Activated B cell treated with CpG ODN at 0.5 μM for 24 hours (primary cell): ENCODE measurements at places on chromosomes 4 and X.

- DNase-seq = no peak
These were observed 98.6 kb upstream of the LRPAP1 start for GRCh38 chr4:3630598-3631543.

DNA sequence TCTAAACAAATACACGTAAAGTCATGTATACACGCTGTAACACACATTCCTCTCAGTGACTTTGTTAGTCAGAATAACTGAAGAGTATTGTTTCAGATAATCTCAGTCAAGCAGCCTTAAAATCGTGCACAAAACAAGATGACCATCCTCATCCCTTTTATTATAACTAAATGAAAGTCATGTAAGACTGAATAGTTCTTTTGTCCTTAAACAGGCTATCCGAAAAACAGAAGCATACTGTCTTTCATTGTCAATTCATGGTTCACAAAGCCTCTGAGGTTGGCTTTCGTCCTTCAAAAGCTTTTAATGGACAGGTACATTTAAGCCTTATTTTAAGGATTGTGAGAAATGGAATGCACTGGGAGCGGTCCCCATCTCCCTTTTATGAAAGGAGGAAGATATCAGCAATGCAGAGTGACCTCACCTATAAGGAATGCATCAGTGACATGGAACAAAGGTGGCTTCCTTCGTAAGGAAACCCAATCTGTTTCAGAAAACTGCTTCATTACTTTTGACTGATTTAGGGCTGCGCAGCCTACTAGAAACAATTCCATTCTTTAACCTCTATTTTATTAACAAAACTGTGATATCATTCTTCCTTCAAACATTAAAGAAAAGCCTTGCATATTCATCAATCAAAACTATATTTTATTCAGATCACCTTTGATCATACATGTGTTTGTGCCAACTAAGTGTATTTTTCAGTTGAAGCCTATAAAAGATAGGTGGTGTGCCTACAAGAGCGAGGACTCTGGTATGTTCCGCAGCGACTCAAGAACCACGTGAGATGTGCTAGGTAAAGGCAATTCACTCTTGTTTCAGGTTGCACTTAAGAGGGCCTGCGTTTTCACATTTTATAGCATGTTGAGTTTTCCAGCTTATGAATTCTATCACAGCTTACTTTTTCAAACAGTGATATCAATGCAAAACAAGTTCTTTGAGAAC lies 19.2 kb downstream of the SH3RF1 start:
- no peak for DNase-seq

GRCh38 chr4:93761286-93761685 lies 67.3 kb upstream of the ATOH1 start:
- DNase-seq = no peak

DNA sequence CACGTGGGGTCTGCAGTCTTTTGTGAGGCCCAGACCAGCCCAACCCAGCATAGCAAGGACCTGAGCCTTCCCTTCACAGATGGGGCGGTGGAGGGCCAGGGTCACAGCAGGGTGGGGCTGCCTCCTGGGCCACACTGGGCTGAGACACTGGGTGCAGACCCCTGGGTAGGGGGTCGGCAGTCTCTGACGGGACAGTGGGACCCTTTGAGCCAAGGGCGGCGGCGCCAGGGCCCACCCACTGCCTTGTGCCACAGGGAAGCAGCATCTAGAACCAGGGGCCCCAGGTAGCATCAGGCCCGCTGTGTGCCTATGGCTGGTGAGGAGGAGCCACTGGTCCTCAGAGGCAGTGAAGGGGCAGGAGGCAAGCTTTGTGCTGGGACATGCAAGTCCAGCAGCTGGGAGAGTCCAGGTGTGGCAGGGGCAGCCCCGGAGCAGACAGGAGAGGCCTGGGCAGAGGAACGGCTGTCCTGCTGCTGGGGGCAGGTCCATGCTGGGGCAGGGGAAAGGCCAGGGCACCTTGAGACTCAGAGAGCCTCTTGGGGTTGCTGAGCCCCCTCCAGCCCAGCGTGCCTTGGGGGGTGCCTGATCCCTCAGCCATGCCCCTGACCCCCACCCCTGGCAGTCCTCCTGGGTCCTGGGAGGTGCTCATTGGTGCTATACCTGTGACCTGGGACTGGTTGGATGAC lies 131.3 kb upstream of the NKX1-1 start:
- DNase-seq = no peak

DNA sequence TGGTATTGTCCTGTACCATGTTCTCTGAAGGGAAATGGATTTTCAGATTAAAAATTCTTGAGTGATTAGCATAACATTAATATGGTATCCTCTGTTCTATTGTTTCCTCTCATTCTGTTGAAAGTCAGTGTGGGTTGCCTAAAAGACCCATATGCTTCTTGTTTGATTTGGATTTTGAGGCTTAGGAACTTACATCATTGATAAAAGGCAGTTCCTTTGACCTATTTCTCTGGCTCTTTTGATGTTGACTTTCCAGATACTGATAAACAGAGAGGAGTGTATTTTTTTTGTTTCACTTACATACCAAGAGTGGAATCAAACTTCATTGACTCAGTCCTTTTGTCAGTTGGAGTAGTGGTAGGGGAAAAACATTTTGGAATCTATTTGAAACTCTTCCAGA lies 32.8 kb downstream of the TMEM144 start:
- DNase-seq = no peak

DNA sequence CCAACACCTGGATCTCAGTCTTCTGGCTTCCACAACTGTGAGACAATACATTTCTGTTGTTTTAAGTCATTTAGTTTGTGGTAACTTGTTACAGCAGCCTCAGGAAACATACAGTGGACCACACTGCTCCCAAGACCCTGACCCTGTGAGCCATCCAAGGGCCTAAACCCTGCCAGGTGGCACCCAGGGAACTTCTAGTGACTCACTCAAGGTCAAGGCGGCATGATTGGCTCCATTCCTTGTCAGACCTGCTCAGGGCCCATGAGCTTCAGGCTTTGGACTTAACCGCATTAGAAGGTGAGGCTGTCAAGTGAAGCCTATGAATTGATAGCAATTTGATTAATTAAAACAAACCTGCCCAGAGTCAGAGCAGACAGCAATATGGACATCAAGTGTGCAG lies 165.7 kb upstream of the MAMLD1 start:
- DNase-seq = no peak

DNA sequence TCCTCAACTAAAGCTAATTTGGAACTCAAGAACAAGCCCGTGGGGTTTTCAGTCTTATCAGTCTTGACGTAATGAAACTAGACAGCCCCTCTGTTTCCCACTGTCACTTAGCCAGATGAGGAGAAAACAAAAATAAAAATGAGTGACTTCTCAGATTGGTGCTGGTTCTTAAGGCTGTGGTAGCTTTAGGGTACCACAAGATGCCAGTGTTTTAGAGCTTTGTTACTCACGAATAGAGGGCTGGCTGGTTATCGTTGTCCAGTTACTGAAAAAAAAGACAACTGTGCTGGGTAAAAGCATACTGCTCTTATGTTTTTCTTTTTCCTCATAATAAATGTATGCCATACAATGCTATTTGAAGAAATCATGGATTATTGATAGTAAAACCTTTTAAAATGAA lies 796.7 kb downstream of the RAPGEF2 start:
- DNase-seq = no peak

GRCh38 chrX:17839269-17839668 lies 21.8 kb downstream of the RAI2 start:
- no peak for DNase-seq

- DNase-seq = no peak
These were observed 33.4 kb upstream of the PHKA2 start for GRCh38 chrX:19017271-19017670.

GRCh38 chr4:17265653-17266052 lies 246.2 kb downstream of the QDPR start:
- DNase-seq = no peak

GRCh38 chr4:106149026-106149425 lies 167.0 kb downstream of the TBCK start:
- no peak for DNase-seq

GRCh38 chr4:134490863-134491262 lies 289.3 kb upstream of the PABPC4L start:
- no peak for DNase-seq

DNA sequence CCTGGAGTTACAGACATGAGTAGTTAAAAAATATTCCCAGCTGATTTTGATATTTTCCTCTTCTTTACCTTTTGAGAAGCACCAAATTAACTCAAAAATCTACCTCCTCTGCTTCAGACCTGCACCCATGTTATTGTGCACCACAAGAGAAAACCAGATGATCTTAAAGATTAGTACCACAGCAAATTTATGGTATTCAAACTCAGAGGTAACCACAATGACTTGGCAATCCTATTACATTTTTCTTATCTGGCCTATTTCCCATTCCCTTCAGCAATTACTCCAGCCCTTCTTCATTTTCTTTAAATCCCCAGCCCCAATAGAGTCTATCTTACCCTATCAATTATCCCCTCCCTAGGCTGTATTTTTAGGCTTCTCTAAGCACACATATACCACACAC lies 535.1 kb downstream of the FAT4 start:
- DNase-seq = no peak

GRCh38 chr4:111707491-111707890 lies 437.8 kb upstream of the FAM241A start:
- no peak for DNase-seq

DNA sequence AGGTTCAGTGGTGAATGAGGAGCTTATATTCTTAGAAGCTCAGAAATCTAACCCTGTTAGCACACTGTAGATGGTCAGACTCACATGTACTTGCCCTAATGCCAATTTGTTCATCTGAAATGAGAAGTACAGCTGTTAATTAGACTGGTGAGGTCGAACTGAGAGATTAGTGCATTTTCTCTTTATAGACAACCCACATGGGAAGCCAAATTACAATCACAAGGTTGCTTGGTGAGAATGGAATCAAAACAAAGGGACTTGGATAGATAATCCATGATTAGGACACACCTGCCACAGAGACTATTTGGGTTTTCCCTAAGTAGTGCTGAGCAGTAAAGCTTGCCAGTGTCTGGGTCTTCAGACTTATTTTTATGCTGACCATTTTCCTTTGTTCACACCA lies 88.3 kb downstream of the POLA1 start:
- no peak for DNase-seq

GRCh38 chr4:186081202-186081807 lies 12.3 kb downstream of the TLR3 start:
- no peak for DNase-seq

- no peak for DNase-seq
These were observed 25.6 kb upstream of the TADA2B start for GRCh38 chr4:7017446-7018048.

DNA sequence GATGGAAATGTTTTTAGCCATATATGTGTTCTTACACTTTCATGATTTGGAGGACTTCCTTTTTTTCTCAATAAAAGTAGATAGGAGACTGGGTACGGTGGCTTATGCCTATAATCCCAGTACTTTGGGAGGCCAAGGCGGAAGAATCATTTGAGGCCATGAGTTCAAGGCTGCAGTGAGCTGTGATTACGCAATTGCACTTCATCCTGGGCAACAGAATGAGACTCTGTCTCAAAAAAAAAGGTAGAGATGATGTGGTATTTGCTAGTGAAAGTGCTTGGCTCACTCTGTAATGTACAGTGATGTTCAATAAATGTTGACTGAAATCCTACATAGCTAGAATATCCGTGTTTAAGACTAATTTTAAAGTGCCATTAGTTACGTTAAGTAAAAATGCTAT lies 27.4 kb downstream of the KLHL2 start:
- no peak for DNase-seq

DNA sequence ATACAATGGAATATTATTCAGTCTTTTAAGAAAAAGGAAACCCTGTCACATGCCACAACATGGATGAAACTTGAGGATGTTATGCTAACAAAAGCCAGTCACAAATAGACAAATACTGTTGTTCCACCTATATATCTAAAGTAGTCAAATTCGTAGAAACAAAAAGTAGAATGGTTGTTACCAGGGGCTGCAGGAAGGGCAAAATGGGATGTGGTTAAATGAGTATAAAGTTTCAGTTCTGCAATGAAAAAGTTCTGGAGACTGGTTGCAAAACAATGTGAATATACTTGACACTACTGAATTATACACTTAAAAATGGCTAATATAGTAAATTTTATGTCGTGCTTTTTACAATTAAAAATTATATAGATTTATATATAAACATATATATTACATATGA lies 12.2 kb downstream of the SPOCK3 start:
- DNase-seq = no peak

GRCh38 chrX:155874571-155875244 lies 6.4 kb upstream of the VAMP7 start:
- DNase-seq = no peak

DNA sequence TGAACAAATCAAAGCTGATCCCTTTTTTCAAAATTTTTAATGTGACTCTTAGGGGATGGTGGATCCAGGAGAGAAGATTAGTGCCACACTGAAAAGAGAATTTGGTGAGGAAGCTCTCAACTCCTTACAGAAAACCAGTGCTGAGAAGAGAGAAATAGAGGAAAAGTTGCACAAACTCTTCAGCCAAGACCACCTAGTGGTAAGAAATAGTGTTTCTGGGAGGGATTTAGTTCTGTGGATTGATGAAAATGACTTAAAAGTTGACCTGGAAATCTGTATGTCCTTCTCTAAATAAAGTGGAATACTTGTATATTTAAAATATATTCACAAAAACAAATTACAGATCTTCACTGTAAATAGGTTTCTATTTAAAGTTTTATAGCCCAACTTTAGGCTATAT lies 29.2 kb downstream of the NUDT9 start:
- no peak for DNase-seq

DNA sequence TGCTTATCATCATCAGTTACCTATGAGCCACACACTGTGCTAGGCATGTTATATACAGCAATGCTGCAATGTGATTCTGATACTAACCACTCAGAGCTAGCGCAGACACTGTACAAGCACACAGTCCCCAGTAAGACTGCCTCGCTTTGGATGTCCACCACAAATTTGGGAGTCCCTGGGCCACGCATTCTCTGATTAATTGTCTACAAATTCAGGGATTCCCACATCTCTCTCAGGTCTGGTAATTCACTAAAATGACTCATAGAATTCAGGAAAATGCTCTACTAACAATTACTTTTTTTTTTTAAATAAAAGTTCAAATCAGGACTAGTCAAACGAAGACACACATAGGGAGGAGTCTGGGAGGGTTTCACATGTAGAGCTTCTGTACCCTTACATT lies 652.1 kb upstream of the AADAT start:
- no peak for DNase-seq

DNA sequence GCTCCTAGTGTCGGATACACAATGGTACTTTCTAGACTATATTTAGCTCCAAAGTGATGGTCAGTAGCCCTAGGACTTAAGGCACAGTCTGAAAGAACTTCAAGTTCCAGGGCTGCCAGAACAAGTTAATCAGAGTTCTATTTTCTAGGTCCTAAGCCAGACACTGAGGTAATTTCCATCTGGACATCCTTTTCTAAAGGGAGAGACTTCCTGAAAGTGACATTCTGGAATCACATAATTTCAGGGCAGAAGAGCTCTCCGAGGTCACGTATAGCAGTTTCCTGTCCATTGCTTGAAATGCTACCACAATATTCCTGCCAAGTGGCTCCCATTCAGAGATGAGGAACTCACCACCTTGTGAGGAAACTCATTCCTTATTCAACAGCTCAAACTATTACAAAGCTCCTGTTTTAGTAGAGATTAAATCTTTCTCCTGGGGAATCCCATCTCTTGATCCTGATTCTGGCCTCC lies 117.9 kb downstream of the COL25A1 start:
- DNase-seq = no peak

- no peak for DNase-seq
These were observed 84.7 kb downstream of the NHS start for GRCh38 chrX:17459661-17460060.

- no peak for DNase-seq
These were observed 39.0 kb downstream of the ENPEP start for GRCh38 chr4:110514889-110515479.
